ENCODE measurements at places on chromosomes 12 and 14. TPM values are rescaled to one million over a fixed set of nuclear protein-coding genes. Genes with fewer than 3 reads are reported as not detected.

GRCh38 chr12:8577879-8578278 is 34.8 kb downstream of the AICDA start:
- no peak for DNase-seq

DNA sequence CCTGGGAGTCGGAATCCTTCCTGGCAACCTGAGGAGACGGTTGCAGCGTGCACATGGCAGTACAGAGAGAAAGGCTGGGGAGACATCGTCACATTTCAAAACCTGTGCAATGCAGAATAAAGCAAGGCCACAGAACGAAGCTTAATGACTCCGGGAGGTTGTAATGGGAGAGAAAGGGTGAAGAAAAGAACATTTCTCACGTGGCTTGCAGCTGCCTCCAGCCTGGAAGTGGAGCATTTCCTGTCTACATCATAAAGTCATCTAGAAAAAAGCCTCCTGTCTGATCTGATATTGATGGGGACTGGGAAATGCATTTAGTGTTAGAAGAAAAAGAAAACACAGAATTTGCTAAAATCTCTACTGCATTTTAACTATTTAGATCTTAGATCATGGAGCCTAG is 209.3 kb downstream of the TMEM132C start:
- DNase-seq: no peak

GRCh38 chr14:100445436-100446088 is 122.4 kb downstream of the SLC25A47 start:
- no peak for DNase-seq

DNA sequence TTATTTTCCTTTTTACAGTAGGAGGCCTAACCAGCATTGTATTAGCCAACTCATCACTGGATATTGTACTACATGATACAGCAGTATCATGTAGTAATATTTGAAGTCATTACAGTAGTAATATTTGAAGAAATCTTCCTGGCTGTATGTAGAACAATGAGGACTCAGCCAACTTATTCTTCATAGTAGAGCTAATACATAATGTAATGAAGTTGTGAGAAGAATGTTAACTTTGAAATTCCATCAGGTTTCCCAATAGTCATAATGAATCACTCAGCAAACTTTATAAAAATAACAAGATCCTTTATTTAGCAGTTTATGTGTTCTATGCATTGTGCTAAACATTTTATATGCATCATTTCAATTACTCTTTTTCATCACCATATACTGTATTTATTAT is 61.8 kb downstream of the LRRK2 start:
- DNase-seq: no peak

The L2HGDH gene
- polyA plus RNA-seq: 11.1 TPM
